AG09309 (cell line): ENCODE measurements at places on chromosomes 13 and 19.

GRCh38 chr19:39195755-39196154, 1.0 kb upstream of the NCCRP1 start:
- no peak for DNase-seq

- DNase-seq: no peak
Observed at GRCh38 chr19:14661372-14661924, 13.2 kb downstream of the ADGRE3 start.

DNA sequence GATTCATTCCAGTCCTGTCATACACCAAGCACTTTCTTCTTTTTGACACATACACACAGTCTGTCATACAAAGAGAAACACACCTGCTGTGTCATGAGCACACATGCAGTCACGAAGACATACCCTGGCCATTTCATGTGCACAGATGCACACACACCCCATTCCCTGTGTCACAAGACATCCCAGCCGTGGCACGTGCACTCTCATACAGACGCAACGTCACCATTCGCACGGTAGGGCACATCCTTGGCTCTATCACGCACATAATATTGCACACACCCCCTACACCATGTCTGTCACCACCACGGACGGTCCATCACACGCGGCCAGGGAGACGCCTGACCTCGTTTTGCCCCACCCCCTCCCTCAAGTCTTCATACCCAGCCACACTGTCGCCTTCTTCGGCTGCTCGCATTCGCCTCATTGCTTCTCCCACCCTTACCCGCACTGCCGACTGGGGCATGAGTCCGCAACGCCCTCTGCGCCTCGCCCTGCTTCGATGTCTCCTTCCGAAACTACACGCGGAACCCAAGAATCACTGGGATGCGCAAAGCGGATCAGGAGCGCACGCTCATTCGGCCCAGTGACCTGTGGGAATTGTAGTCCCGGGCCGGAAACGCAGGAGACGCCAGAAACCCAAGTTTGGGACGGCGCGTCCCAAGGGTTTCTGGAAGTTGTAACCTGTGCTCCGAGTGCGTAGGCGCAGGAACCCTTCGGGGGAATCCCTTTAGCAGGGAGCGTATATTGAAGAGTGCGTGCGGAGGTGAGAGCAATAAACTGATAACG, 6.8 kb upstream of the ZNF283 start:
- no peak for DNase-seq

DNA sequence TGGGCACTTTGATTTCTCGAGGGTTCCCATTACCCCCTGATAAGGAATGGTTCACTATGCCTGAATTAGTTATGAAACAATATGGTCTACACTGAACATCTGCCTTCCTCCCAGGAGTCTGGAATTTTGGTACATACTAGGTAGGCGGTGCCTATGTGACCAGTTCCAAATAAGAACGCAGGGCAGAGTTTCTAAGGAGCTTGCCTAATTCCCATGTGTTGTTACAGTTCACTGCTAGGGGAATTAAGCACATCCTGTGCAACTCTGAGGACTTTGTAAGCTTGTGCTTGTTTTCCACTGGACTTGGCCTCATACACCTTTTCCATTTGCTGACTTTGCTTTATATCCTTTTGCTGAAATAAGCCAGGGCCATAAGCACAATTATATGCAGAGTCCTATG, 29.2 kb downstream of the RBM26 start:
- DNase-seq: no peak

DNA sequence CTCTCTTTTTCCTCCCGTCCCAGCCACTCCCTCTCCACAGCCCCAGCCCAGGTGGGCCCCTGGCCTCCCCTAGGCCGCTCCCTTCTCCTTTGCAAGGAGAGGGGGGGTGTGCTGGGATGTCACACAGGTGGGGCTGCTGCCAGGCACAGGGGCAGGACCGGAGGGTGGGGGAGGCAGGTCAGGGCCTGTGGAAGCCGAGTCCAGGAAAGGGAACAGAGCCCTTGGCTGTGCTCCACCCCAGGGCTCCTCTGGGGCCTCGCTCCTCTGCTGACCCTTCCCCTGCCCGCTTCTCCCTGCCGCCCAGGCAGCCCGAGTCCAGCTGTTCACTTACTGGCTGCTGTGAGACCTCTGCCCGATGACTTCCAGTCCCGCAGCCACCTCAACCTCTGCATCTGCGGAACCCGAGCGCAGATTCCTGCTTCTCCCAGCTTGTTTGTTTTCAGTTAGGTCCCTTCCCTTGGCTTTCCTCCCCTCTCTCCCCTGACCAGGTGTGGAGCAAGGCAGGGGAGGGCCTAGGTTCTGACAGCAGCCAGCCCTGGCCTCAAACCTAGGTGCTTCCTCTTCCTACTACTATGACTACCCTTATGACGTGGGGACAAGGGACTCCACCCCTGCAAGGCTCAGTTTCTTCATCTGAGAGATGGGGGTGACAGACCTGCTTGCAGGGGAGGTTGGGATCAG, 850 bp upstream of the KLK11 start:
- no peak for DNase-seq

GRCh38 chr13:72662548-72662947, 64.9 kb downstream of the MZT1 start:
- no peak for DNase-seq

DNA sequence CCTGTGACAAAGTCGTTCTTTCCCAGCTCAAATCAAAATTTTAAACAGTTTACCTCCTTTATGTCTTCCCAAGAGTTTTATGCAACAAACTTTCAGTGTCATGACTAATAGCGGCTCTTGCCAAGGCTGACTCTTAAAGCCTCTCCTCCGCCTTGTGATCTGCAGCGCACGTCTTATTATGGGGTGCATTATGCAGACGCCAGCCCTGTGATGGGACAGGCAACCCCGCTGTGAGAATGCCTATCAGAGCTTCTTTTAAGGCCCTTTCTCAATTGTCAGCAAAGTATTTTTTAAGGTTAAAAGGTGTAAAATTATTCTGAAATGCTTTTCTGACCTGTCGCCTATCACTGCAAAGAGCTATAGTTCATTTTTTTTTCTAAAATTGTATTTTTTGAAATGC, 152.8 kb downstream of the SOX1 start:
- DNase-seq: no peak
